Midbrain (tissue), 1 donor: ENCODE measurements at places on chromosomes 7 and 10.

- no peak for DNase-seq
These were observed 13.7 kb upstream of the MAP3K8 start for GRCh38 chr10:30420266-30420665.

- no peak for DNase-seq
These were observed 89.7 kb upstream of the STEAP4 start for GRCh38 chr7:88396295-88396947.

DNA sequence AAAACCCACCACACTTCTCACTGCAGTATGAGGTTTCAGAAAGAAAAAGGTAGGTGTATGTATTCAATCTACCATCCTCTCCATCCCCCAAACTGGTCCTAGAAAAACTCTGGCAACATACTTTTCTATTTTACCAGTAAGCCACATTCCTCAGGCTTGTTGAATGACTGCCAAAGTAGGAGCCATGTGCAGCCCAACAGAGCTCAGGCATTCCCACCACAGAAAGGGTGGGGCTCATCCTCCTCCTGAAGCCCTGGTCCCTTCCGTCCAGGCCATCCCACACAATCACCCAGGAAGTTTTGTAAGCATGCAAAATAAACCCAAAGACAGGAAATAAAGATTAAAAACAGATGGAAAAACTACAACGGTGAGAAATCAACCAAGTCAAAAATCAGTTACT is 57.2 kb downstream of the MAD1L1 start:
- DNase-seq = no peak

- no peak for DNase-seq
These were observed 2.4 kb downstream of the PILRB start for GRCh38 chr7:100360135-100360854.
